ENCODE measurements at places on chromosomes 11 and 22.

GRCh38 chr22:19055801-19056200, 66.4 kb downstream of the DGCR2 start:
- DNase-seq = peak; percentile 6

DNA sequence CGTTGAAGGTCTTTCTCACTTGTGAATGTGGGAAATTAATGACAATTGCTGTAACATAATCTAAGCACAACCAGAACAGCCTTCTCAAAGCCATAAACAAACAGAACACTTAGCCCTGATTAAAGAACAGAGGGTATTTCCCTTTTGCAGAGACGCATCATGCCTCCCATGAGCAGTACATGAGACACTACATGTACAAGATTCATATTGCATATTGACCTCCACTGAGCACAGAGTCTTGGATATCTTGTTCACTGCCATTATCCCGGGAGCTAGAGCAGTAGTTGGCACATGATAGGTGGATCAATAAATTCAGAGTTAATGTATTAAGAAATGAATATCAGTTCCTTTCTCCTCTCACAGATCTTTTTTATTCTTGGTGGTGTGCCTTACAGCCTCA, 1194.3 kb upstream of the TENM4 start:
- DNase-seq = no peak

- DNase-seq = peak; percentile 85
Observed at GRCh38 chr11:44538375-44539054, 26.9 kb upstream of the CD82 start.

GRCh38 chr11:124079631-124080326, 35.5 kb upstream of the VWA5A start:
- DNase-seq = no peak
